Natural killer cell (primary cell): ENCODE measurements at places on chromosomes 5 and 9.
A peak's percentile ranks its signal among the peaks of the same experiment; 100 is the strongest.

DNA sequence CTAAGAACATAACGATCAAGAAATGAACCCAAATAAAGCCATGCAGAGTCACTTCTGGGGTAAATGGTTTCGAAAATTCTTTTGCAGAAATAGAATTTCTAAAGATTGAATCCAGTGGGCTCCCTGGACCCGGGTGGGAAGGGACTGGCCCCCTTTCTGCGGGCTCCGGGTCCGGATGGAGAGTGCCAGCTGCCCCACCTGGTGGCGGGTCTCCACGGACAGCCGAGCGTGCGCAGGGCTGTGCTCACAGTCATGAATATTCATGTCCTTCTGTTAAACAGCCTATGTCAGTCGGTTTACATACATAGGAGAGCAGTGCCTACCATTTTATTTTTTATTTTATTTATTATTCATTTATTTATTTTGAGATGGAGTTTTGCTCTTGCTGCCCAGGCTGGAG lies 4.7 kb upstream of the PPP1R26 start:
- no peak overlapping the region for H3K27ac ChIP-seq
- no peaks in the 10 kb centered on the region for H3K27me3 ChIP-seq
- H3K36me3 ChIP-seq, result no peaks in the 10 kb centered on the region
- H3K4me1 ChIP-seq, result peaks cover 5% of the 10 kb centered on the region
- no peak for DNase-seq

DNA sequence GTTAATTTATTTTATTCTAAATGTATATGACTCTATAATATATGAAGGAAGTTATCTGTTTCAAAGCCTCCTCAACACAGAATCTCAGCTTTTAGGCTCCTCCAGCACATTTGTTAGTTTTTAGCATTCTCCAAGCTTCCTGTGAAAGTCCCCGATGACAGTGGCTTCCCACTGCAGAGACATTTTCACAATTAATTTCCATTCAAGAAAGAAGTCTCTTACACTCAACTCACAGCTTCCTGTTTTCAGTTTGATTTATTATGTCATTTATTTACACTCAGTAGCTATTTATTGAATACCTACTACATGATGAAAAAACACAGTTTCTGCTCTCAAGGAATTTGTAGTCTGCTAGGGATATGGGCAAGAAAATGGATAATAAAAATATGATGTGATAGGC lies 2228.2 kb upstream of the WWC1 start:
- H3K27ac ChIP-seq, result no peak overlapping the region
- no peak for DNase-seq

GRCh38 chr9:15543047-15543813 lies 9.6 kb upstream of the CCDC171 start:
- no peak overlapping the region for H3K27ac ChIP-seq
- H3K36me3 ChIP-seq, result no peaks in the 10 kb centered on the region
- no peaks in the 10 kb centered on the region for H3K27me3 ChIP-seq
- H3K4me3 ChIP-seq, result no peak overlapping the region
- H3K4me1 ChIP-seq, result no peaks in the 10 kb centered on the region
- no peak for DNase-seq

DNA sequence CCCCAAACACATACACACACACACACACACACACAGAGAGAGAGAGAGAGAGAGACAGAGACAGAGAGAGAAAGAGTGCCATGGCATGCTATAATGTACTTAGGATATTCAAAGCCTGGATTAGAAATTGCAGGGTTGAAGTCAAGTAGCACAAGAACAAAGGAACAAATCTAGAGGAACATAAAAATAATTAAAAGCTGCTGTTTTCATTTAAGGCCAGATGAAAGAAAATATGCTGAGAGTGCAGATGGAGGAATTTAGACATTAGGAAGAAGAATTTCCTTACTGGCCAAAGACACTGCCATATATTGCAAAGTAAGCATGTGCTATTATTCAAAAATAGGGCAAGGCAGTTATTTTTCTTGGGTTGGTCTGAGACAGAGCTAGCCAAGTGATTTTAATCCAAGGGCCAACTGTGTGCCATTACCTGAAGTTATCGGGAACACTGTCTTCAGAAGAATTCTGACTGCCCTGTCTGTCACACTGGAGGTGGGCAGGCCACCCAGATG lies 31.7 kb downstream of the HSD17B3 start:
- peaks cover 3% of the 10 kb centered on the region for H3K27me3 ChIP-seq
- H3K4me3 ChIP-seq, result no peak overlapping the region
- no peak for DNase-seq
- no peaks in the 10 kb centered on the region for H3K4me1 ChIP-seq
- no peak overlapping the region for H3K27ac ChIP-seq
- H3K36me3 ChIP-seq, result no peaks in the 10 kb centered on the region

DNA sequence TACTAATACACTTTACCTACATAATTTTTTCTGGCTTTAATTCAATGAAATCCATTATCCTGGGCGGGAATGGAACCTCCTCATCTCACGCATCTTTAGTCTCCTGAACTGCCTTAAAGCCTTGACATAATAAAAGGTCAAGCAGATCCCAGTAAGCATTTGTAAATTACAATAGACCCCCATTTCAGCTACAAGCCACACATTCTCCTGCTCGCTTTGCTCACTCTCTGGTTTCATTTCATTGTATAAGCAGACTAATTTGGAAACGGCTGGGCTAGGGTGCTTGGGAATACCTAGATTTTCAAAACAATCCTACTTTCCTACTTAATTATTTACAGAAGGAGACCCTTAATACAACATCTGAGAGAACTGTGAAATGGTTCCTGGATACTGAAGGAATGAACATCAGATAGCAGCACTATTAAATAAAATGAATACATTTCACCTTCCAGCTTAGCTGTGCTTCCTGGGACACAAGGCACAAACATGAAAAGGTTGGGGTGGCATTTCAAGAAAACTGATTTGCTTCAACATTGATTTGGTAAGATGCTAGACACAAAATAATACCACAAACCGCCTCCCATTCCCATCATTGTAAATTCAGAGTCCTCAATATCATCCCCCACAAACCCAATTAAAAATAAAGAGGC lies 1.5 kb downstream of the JAKMIP2 start:
- peaks cover 14% of the 10 kb centered on the region for H3K4me1 ChIP-seq
- no peaks in the 10 kb centered on the region for H3K36me3 ChIP-seq
- no peak for DNase-seq
- H3K27ac ChIP-seq, result peak overlapping the region; percentile 10

- no peak for DNase-seq
- no peaks in the 10 kb centered on the region for H3K4me1 ChIP-seq
- no peaks in the 10 kb centered on the region for H3K36me3 ChIP-seq
- H3K27ac ChIP-seq, result no peak overlapping the region
- no peak overlapping the region for H3K4me3 ChIP-seq
- H3K27me3 ChIP-seq, result peaks cover 2% of the 10 kb centered on the region
Observed at GRCh38 chr9:113645978-113646253, 182.4 kb downstream of the RGS3 start.

GRCh38 chr9:135249191-135249590 lies 161.7 kb downstream of the OLFM1 start:
- no peak overlapping the region for H3K4me3 ChIP-seq
- no peaks in the 10 kb centered on the region for H3K27me3 ChIP-seq

DNA sequence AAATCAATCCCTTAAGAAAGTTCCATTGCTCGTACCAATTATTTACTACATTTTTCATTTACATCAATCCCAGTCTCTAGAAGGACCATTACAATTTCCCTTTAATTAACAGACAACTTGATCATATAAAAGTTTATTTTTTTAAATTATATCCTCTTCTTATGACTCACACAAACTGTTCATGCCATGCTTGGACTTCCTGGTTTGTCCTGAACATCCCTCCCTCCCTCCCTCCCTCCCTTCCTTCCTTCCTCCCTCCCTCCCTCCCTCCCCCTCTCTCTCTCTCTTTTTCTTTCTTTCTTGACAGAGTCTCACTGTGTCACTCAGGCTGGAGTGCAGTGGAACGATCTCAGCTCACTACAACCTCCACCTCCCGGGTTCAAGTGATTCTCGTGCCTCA lies 11.6 kb upstream of the CLTB start:
- no peak overlapping the region for H3K27ac ChIP-seq
- H3K4me3 ChIP-seq, result no peak overlapping the region
- H3K4me1 ChIP-seq, result no peaks in the 10 kb centered on the region
- no peak for DNase-seq
- H3K36me3 ChIP-seq, result no peaks in the 10 kb centered on the region

DNA sequence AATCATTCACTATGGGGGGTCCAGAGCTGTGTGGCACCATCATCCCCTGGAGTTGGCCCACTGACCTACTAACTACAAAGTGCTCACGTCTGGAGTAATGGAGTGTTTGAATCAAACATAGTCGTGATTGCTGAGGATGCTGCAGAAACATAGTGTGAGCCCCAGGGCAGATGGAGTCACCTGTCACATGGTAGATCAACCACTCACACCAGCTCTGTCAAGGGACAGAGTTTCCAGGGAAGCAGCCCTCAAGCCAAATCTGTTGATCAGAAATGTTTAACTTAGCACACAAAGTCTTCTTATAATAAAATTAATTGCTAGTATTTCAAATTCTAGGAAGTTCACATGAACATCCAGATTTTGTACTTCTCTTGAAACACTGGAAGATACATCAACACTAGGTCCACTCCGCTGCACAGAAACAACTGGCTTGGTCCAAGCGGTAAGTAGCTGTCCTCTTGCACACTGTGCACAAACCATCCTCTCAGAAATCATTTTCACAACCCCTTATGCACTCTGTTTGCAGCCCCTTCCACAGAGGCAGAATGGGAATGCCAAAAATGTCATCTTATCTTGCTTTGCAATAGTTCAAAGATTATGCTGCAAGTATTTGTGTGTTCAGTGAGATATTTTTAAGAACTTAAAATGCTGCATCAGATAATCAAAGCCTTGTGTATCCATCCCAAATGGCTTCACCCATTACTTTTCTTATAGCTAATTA lies 191.0 kb downstream of the EPB41L4A start:
- no peak overlapping the region for H3K4me3 ChIP-seq
- DNase-seq, result no peak
- no peak overlapping the region for H3K27ac ChIP-seq
- H3K36me3 ChIP-seq, result no peaks in the 10 kb centered on the region

DNA sequence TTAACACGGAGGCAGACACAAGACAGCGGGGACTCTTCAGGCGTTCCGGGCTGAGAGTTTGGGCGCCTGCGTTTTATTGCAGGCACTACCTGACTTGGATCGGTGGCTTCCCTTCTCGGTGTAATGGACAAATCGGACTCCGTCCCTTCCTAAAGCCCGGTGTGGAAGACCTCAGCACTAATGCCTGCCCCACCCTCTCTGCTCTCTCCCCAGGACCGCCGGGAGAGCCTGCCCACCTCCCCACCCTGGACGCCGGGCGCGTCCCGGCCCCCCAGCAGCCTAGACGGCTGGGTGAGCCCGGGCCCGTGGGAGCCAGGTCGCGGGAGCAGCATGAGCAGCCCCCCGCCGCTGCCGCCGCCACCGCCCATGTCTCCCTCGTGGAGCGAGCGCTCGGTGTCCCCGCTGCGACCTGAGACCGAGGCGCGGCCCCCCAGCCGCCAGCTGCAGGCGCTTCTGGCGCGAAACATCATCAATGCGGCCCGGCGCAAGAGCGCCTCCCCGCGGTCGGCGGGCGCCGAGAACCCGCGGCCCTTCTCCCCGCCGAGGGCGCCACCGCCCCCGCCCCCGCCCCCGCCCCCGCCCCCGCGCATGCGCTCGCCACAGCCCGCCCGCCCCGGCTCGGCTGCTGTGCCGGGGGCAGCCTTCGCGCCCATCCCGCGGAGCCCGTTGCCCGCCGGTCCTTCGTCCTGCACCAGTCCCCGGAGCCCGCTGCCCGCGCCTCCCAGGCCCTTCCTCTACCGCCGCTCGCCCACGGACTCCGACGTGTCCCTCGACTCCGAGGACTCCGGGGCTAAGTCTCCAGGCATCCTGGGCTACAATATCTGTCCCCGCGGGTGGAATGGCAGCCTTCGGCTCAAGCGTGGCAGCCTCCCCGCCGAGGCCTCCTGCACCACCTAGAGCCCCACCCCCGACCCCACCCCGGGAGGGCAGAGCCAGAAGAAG lies 4.6 kb upstream of the MYOZ3 start:
- peaks cover 12% of the 10 kb centered on the region for H3K4me1 ChIP-seq
- peak; percentile 83 for DNase-seq
- H3K4me3 ChIP-seq, result peak overlapping the region; percentile 51
- H3K27ac ChIP-seq, result no peak overlapping the region
- no peaks in the 10 kb centered on the region for H3K27me3 ChIP-seq

GRCh38 chr9:101467690-101468089 lies 32.1 kb upstream of the ALDOB start:
- no peak for DNase-seq
- H3K27me3 ChIP-seq, result peaks cover 3% of the 10 kb centered on the region
- H3K4me1 ChIP-seq, result no peaks in the 10 kb centered on the region
- H3K27ac ChIP-seq, result no peak overlapping the region
- no peaks in the 10 kb centered on the region for H3K36me3 ChIP-seq

DNA sequence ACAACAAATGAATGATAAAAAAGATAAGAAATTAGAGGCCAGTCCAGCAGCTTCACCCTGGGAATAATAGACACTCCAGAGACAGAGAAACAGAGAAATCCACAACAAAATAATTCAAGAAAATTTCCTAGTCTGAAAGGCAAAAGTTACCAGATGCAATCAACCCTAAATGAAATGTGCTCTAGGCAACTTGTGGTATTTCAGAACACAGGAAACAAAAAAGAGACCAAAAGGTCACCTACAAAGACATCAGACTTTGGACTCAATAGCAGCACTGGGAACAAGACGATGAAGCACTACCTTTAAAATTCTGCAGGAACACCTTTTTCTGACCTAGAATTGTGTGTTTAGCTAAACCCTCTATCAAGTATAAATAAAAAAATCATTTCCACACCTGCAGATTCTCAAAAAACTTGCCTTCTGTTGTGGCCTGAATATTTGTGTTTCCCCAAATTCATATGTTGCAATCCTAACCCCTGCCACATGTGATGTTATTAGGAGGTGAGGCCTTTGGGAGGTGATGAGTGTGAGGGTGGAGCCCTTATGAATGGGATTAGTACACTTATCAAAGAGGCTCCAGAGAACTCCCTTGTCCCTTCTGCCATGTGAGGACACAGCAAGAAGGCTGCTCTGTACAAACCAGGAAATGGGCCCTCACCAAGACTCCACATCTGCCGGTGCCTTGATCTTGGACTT lies 5.9 kb upstream of the MAPK9 start:
- peak; percentile 1 for DNase-seq
- H3K27me3 ChIP-seq, result no peaks in the 10 kb centered on the region
- peaks cover 17% of the 10 kb centered on the region for H3K4me1 ChIP-seq
- no peak overlapping the region for H3K27ac ChIP-seq
- H3K4me3 ChIP-seq, result no peak overlapping the region

DNA sequence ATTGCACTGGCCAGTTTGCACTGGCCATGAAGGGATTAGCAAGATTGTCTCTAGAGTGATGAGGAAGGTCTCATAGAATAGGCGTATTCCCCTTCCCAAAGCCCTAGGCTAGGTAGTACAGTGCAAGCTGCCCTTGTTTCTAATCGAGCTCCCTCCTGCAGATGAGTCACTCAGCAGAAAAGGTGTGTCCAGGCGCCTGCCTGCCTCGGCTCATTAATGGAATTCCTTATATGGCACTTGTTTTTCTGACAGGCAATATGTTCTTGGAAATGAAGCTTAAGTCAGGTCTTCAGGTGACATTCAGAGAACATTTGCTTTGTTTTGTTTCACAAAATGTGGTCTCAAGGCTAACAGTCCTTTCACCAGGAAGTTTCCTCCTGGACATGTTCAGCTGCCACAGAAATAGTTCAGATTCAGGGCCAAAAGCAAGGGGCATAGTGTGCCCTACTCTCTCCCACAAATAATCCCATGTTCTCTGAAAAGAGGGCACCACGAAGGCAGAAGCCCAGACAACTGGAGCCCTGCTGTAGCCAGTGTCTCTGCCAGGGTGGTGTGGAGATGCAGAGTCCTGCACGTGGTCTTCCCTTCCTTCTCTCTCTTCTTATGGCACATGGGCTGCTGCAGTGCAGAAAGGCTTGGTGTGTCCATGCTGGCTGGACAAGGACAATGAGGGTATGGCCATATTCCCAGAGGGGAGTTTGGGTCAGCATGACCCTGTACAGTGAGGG lies 281.1 kb upstream of the MAP3K1 start:
- no peaks in the 10 kb centered on the region for H3K27me3 ChIP-seq
- H3K4me1 ChIP-seq, result no peaks in the 10 kb centered on the region
- DNase-seq, result peak; percentile 10
- H3K36me3 ChIP-seq, result no peaks in the 10 kb centered on the region
